ENCODE measurements at places on chromosomes 13 and 19.

GRCh38 chr13:36431204-36432105 lies 840 bp upstream of the CCNA1 start:
- DNase-seq: no peak
- H3K27ac ChIP-seq: no peak overlapping the region
- peaks cover 37% of the 10 kb centered on the region for H3K27me3 ChIP-seq

- H3K36me3 ChIP-seq: no peaks in the 10 kb centered on the region
- H3K27me3 ChIP-seq: peaks cover 22% of the 10 kb centered on the region
- H3K4me3 ChIP-seq: peak overlapping the region; percentile 84
- DNase-seq: no peak
- no peak overlapping the region for H3K27ac ChIP-seq
- peaks cover 20% of the 10 kb centered on the region for H3K4me1 ChIP-seq
Observed at GRCh38 chr13:30113551-30113950, 193.8 kb downstream of the KATNAL1 start.

DNA sequence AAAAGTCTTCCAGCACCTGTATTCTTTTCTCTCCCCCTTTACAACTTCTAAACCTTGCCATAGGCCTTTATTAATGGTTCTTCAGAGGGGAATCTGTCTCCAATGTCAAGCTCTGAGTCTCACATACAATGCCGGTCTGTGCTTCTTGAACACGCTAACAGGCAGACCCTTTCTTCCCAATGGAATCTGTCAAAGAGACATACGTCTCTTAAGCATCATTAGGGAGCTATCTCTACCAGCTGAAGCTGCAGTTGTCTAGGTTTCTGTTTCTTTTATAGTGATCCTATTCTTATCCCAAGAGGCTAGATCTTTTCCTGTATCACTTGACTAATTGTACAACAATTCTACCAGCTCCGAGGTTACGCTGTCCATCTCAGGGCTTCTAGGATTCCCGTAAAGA lies 560.8 kb upstream of the NBEA start:
- no peak overlapping the region for H3K4me3 ChIP-seq
- H3K27ac ChIP-seq: no peak overlapping the region
- DNase-seq: no peak
- no peaks in the 10 kb centered on the region for H3K4me1 ChIP-seq
- no peaks in the 10 kb centered on the region for H3K36me3 ChIP-seq

DNA sequence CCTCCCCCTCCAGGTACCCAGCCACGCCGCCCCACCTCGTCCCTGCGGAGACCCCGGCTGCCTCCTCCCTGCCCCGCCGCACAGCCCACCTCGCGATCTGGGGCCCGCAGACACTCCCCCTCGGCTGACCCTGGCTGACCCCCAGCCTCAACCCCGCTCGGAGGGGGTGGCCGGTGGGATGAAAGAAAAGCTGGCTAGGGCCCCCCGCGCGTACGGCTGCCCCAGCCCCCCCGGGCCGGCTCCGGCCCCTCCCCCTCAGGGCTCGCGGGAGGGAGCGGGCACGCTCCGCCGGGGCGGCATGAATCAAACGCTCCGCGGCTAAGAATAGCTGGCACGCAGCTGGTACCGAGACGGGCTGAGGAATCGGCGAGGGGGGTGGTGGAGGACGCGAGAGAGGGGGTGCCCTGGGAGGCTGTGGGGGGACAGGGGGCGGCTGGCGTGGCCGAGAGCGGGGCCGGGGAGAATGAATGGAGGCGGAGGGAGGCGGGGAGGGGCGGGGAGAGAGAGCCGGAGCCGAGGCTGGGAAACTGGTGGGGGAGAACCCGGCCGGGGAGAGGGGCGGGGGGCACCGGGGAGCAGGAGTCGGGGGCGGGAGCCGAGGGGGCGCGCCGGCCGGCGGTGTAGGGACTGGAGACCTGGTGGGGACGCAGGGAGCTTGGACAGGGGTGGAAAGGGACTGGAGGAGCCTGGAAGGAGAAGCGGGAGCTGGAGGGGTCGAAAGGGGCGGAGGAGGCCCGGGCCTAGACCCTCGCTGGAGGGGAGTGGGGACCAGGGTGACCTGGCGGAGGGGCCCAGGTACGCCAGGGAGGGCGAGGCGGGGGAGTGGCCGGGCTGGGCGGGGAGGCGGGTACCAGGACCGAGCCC lies 1.1 kb downstream of the SHANK1 start:
- peaks cover 3% of the 10 kb centered on the region for H3K36me3 ChIP-seq
- no peak overlapping the region for H3K4me3 ChIP-seq
- peaks cover 76% of the 10 kb centered on the region for H3K27me3 ChIP-seq

GRCh38 chr19:13521066-13521465 lies 14.8 kb upstream of the CACNA1A start:
- peaks cover 51% of the 10 kb centered on the region for H3K27me3 ChIP-seq
- H3K4me1 ChIP-seq: no peaks in the 10 kb centered on the region
- DNase-seq: no peak
- H3K27ac ChIP-seq: no peak overlapping the region

DNA sequence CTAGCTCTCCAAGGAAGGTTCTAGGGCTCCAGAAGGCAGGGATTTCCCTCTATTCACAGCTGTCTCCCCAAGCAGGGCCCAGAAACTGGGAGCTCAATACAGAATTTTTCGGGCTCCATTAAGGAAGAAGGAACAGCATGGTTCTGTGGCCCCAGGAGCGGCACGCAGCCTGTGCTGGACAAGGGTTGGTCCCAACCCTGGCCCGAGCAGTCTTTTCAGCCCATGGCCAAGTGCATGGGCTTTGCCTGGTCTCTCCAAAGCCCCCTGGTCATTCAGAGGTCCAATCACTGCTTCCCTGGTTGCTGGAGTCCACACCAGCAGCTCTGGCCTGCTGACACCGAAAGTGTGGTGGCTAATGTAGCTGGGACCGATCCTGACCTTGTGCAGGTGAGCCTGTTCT lies 6.6 kb upstream of the PRKD2 start:
- no peaks in the 10 kb centered on the region for H3K27me3 ChIP-seq
- peaks cover 32% of the 10 kb centered on the region for H3K4me1 ChIP-seq
- DNase-seq: no peak

DNA sequence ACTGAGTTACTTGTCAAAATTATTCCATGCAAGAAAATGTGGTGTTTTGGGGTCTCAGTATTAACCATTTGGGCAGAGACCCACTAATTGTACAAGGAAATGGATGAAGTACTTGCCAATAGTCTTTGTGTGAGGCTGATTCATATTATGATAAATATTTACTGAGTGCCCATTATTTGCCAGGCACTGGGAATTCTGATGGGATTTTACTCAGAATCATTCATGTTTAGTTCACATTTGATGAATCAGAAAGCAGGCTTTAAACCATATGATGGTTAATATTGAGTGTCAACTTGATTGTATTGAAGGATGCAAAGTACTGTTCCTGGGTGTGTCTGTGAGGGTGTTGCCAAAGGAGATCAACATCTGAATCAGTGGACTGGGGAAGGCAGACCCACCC lies 66.2 kb upstream of the SOX21 start:
- H3K4me3 ChIP-seq: no peak overlapping the region
- H3K27ac ChIP-seq: no peak overlapping the region
- peaks cover 17% of the 10 kb centered on the region for H3K27me3 ChIP-seq
- no peaks in the 10 kb centered on the region for H3K4me1 ChIP-seq
- peaks cover 3% of the 10 kb centered on the region for H3K36me3 ChIP-seq

DNA sequence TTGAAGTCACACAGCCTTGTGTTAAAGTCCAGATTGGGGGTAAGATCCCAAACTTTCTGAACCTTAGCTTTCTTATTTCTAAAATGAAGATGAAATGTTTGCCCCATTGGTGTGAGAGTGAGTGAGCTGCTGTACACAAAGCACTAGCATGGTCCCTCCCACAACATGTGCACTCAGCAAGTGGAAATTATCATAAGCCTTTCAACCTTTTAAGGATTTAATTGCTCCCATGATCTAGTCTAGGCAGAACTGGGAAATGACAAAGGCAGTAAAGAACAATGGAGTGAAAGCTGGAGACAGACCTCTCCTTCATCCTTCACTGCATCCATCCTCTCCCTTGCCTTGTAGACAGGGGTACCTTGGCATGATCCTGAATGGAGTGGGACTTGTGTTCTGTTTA lies 76.0 kb upstream of the GPR12 start:
- H3K27ac ChIP-seq: no peak overlapping the region
- H3K4me3 ChIP-seq: no peak overlapping the region
- DNase-seq: no peak
- no peaks in the 10 kb centered on the region for H3K4me1 ChIP-seq
- no peaks in the 10 kb centered on the region for H3K36me3 ChIP-seq
- peaks cover 67% of the 10 kb centered on the region for H3K27me3 ChIP-seq

DNA sequence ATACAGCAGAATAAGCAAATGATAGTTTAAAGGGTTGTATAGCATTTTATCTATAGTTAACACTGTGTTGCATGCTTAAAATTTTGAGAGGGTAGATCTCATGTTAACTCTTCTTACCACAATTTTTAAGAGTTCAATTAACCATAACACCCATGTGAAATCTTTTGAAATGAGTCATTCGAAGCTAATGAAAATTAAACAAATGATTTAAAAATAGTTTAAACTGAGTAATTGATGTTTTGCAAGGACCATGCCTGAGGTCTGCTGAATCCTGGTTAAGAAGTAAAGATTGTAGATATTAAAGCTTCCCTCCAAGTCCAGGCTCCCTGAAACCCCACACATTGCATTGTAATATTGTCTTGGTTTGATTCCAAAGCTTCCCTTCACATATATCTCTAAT lies 176.7 kb upstream of the RNF113B start:
- no peaks in the 10 kb centered on the region for H3K4me1 ChIP-seq
- no peak overlapping the region for H3K27ac ChIP-seq
- H3K4me3 ChIP-seq: no peak overlapping the region
- H3K27me3 ChIP-seq: peaks cover 30% of the 10 kb centered on the region
- H3K36me3 ChIP-seq: no peaks in the 10 kb centered on the region

DNA sequence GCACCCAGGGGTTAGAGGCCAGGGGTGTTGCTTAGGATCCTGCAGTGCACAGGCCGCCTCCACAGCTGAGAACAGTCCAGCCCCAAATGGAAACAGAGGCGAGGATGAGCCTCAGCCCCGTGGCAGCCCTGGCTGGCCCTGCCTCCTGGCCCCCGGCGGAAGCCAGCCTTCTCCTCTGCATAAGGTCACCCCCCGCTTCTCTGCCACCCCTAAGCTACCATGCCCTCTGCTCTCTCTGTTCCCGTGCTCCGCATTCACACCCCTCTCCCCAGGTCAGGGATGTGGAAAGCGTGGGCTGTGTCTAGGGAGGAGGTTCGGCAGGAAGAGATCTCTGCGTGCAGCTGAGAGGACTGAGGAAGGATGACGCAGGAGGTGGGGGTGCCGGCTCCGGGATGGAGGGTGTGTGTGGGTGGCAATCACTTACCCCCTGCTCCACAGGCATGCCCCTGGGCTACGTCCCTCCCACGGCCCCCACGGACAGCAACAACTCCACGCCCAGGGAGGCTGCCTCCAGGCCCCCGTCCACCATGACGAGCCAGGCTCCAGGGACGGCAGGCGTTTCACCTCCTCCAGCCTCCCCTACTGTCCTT lies 6.0 kb downstream of the SSC5D start:
- peak overlapping the region; percentile 44 for H3K4me3 ChIP-seq
- no peak overlapping the region for H3K27ac ChIP-seq
- H3K27me3 ChIP-seq: peaks cover 6% of the 10 kb centered on the region
- no peaks in the 10 kb centered on the region for H3K36me3 ChIP-seq
- DNase-seq: no peak

DNA sequence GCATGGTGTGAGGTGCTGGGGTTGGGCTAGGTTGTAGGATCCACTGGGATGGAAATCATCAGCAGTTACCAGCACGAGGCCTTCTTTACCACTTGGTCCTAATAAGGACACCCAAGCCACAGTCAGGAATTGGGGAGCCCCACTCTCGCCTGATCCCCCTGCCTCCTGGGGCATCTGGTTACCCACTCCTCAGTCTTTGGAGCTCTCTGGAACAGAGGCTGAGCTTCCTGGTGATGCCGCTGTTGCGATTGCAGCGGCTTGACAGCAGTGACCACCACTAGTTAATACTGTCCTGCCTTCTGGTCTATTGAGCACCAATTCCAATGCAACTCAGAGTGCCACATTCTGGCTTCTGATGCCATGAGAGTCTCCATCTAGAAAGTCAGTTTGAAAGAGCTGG lies 13.5 kb downstream of the TMEM272 start:
- no peak overlapping the region for H3K4me3 ChIP-seq
- peaks cover 22% of the 10 kb centered on the region for H3K4me1 ChIP-seq
- H3K27ac ChIP-seq: no peak overlapping the region

- H3K4me3 ChIP-seq: no peak overlapping the region
- peaks cover 20% of the 10 kb centered on the region for H3K36me3 ChIP-seq
- no peak for DNase-seq
- peaks cover 34% of the 10 kb centered on the region for H3K4me1 ChIP-seq
Observed at GRCh38 chr19:4981681-4981958, 12.7 kb downstream of the KDM4B start.

- no peaks in the 10 kb centered on the region for H3K27me3 ChIP-seq
- DNase-seq: no peak
- H3K36me3 ChIP-seq: no peaks in the 10 kb centered on the region
- H3K4me1 ChIP-seq: peaks cover 5% of the 10 kb centered on the region
- no peak overlapping the region for H3K4me3 ChIP-seq
- no peak overlapping the region for H3K27ac ChIP-seq
Observed at GRCh38 chr13:113534236-113534860, 43.8 kb upstream of the DCUN1D2 start.

- H3K27me3 ChIP-seq: no peaks in the 10 kb centered on the region
- H3K4me1 ChIP-seq: no peaks in the 10 kb centered on the region
- no peak overlapping the region for H3K4me3 ChIP-seq
- H3K36me3 ChIP-seq: no peaks in the 10 kb centered on the region
Observed at GRCh38 chr13:30074431-30074830, 224.0 kb upstream of the UBL3 start.

GRCh38 chr13:99033814-99034213 lies 56.0 kb upstream of the DOCK9 start:
- H3K36me3 ChIP-seq: no peaks in the 10 kb centered on the region
- H3K27me3 ChIP-seq: no peaks in the 10 kb centered on the region
- no peak overlapping the region for H3K4me3 ChIP-seq
- H3K4me1 ChIP-seq: peaks cover 7% of the 10 kb centered on the region
- H3K27ac ChIP-seq: no peak overlapping the region

DNA sequence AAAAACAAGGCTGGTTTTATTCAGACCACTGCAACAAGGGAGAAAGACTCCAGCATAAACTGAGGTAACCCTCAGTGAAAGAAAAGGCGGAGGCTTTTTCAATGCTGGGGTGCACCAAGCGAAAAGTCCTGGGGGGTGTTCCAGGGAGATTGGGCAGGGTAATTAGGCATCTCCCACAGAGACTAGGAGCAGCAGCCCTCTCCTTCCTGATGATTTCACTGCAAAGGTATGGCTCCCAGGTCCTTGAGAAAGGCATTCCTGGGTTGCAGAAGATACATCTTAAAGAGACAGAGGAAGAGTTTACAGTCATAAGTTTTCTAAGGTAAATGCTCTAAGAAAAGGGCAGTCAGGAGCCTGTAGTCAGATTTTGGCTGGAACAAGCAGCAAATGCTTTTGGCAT lies 412.0 kb downstream of the FOXO1 start:
- H3K4me1 ChIP-seq: peaks cover 4% of the 10 kb centered on the region
- H3K27me3 ChIP-seq: no peaks in the 10 kb centered on the region
- H3K27ac ChIP-seq: no peak overlapping the region
- DNase-seq: no peak
- H3K4me3 ChIP-seq: no peak overlapping the region
- H3K36me3 ChIP-seq: no peaks in the 10 kb centered on the region

- H3K4me3 ChIP-seq: no peak overlapping the region
- no peaks in the 10 kb centered on the region for H3K27me3 ChIP-seq
- peaks cover 4% of the 10 kb centered on the region for H3K36me3 ChIP-seq
- no peak for DNase-seq
Observed at GRCh38 chr13:112012705-112013085, 54.3 kb upstream of the SOX1 start.

Measured in effector memory CD8-positive, alpha-beta T cell (primary cell).